Left colon (tissue), 2 donors: ENCODE measurements at places on chromosomes 1 and 21.

GRCh38 chr1:110583505-110583904 is 22.7 kb downstream of the KCNA2 start:
- DNase-seq = no peak

- DNase-seq = no peak
Observed at GRCh38 chr1:77038000-77038399, 170.7 kb downstream of the ST6GALNAC5 start.

DNA sequence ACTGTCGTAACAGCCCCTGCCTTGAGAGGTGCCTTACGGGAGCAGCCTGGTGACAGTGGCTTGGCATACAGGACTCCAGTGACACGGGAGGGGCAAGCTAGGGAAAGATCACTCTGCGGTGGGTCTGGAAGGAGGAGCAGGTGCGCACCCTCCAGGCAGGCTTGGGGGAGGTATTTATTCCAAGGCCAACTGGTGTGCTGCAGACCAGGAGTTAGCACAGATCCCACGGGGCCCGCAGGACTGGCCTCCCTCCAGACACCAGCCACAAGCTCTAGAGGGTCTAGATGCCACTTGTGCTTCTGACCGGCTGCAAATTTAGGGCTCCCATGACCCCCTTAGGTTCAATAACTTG is 22.1 kb downstream of the PSEN2 start:
- no peak for DNase-seq

- DNase-seq = no peak
Observed at GRCh38 chr1:107477233-107477632, 336.4 kb downstream of the NTNG1 start.

- no peak for DNase-seq
Observed at GRCh38 chr1:230806552-230806951, 59.4 kb downstream of the CAPN9 start.

DNA sequence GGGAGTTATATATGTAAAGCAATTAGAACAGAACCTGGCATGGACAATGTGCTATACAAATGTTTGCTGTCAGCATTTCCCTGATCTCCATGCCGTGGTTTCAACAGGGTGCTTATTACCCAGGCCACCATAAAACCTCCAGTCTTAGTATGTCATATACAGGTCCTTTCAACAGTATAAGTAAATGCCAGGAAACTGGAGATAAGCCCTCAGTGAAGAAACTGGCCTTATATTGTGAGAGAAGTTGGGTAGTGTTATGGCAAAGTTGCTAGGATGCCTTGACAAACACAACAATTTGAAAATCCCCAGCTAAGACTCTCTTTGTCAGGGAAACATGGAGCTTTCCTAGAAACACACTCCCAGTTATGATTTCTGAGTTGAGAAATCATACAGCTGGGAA is 850.2 kb upstream of the ADAMTS5 start:
- no peak for DNase-seq

GRCh38 chr1:179856296-179856695 is 21.3 kb downstream of the TOR1AIP2 start:
- no peak for DNase-seq

DNA sequence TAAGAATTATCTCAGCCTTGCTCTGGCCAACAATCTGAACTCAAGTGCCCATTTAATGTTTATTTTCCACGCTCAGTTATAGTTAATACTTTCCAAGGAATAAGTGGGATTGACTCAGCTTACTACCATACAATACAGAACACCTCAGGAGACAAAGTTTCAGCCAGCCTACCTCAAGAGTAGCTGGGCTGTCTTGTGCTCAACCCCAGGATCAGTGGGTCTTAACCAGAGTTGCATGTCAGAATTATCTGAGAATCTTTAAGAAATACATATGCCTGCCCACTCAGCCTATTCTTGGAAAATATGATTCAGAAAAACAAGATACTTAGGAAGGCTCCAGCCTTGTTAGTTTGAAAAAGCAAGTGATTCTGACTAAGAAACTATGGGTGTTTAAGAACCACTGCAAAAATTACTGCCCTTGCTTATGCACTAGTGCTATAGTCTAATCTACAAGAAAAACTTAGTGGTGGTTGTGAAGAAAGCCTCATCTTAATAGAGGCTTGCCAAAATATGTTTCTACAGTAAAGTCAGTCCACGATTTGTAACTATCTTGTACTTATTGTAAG is 20.4 kb downstream of the CDC7 start:
- DNase-seq = no peak

- no peak for DNase-seq
Observed at GRCh38 chr1:4978660-4979390, 324.4 kb downstream of the AJAP1 start.

DNA sequence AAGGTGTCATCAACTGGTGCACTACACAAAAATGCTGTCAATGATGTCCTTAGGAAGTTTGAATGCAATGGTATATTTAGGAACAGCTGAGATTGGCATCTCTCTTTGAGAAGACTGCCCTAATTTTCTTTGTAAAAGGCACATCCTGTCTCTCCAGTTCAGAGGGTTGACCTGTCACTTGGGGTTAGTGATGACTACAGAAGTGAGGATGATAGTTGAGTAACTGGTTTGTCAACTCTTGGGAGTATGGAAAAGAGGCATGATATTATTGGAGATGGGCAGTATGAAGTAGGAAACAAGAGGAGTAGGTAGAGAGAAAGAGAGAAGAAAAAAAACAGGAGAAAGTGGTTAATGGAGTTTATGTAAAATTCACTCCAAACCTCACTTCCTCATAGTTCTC is 40.4 kb upstream of the PIGC start:
- no peak for DNase-seq

DNA sequence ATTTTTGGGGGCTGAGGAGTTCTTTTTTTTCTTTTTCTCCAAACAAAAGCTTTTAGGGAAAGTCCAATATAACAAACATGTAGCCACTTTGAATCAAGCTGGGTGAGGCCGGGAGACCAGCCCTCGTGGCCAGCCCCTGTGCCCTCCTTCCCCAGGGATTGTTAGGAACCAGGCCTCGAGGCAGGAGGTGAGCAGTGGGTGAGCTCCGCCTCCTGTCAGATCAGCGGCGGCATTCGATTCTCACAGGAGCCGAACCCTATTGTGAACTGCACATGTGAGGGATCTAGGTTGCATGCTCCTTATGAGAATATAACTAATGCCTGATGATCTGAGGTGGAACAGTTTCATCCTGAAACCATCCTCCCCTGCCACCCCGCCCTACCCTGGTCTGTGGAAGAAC is 41.8 kb upstream of the TTC22 start:
- DNase-seq = no peak

GRCh38 chr1:147586414-147586813 is 45.1 kb downstream of the BCL9 start:
- no peak for DNase-seq

GRCh38 chr1:61370913-61371279 is 288.5 kb downstream of the NFIA start:
- no peak for DNase-seq

DNA sequence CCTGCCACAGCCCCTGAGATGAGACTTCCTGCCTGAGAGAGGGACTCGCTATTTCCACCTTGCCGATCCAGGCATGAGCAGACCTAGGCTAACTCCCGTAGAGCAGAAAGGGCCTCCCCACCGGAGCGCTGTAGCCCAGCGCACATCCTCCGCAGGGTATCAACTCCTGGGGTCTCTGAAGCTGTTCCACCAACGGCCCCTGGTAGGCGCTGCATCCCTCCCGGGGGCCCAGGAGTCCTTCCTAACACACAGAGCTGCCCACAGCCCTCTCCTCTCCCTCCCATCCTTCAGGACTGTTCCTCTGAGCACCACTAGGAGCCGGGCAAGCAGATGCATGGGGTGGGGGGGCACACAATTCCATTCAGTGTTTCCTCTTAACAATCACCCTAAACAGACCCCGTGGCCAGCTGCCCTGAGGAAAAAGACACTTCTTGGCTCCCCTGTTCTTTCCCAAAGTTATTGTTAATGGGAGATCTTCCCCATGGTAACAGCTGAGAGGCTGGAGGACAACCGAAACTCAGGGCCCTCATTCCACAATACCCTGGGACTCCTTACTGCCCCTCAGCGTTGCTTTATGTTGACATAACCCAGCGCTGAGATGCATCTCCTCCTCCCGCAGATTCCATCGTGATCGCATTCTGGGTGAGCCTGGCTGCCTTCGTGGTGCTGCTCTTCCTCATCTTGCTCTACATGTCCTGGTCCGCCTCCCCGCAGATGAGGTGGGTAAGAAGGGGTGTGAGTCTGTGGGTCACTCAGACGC is 7.5 kb downstream of the MRAP start:
- no peak for DNase-seq

DNA sequence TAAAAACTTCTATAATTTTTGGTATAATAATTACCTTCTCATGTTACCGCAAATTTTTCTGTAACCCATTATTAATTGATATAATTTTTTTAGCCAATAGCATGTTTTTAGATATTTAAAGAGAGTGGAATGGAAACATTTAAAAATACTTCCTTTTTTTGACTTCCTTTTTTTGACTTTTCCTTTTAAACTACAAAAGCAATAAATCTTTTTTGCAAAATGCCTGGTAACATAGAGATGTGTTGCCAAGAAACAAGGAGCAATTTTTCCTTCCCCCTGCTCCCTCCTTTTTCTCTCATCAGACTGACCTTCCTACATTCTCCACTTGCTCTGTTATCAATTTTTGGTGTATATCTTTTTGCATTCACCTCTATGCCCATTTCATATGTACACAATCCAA is 666.2 kb downstream of the ADGRL2 start:
- DNase-seq = no peak

- DNase-seq = no peak
Observed at GRCh38 chr1:112633628-112634027, 14.0 kb downstream of the CAPZA1 start.

DNA sequence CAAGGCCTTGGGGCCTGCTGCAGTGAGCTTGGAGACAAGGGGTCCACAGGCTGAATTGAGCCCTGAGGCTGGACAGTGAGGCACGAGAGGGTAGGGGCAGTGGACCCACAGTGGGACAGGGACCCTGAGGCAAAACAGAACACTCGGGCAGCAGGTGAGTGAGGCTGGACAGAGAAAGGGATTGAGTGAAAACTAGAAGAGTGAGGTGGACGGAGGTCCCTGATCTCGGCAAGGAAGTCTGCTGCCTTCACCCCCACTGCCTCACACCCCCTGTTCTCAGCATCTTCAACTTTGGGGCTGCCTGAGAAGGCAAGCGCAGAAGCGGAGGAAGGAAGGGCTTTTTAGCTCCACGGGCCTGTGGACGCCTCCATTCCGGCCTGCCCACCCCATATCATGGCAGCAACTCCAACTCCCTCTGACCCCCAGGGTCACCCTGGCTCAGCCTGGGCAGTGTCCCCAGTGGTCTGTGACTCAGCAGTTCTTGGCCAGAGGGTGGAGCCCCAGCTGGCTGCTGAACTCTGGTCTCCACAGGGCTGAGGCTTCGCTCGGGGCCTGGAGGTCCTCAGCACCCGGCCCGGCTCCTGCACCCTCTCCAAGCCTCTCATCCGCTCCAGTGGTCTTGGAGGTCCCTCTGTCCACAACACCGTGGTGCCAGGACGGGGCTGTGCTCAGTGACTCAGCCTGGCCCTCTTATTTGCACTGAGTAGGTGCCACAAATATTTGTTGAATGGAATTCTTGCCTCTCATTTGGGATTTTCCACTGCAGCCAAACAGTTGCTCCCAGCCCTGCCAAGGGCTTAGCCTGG is 60.0 kb upstream of the EPS8L3 start:
- DNase-seq = peak; percentile 27

GRCh38 chr1:168100315-168101002 is 36.3 kb downstream of the GPR161 start:
- no peak for DNase-seq

- peak; percentile 7 for DNase-seq
Observed at GRCh38 chr1:190452272-190452848, 25.3 kb downstream of the BRINP3 start.

DNA sequence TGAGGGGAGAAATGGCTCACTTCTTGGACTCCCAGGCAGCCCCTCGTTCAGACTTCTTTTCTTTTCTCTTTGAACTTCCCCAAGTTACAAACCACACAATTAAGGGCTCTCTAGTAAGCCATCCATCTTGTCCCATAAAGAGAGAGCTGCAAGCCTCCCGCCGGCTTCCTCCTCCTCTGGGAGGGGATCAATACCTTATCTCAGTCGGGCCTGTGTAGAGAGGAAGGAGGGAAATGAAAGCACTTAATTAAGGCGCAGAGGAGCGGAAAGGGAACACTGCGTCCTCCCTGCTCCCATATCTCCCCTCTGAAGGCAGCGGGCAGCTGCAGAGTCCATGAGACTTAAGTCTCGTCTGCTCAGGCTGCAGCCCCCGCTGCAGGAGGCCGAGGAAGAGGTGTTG is 112.6 kb upstream of the CSF3R start:
- DNase-seq = no peak

- DNase-seq = no peak
Observed at GRCh38 chr1:215241451-215241850, 158.9 kb downstream of the KCNK2 start.

DNA sequence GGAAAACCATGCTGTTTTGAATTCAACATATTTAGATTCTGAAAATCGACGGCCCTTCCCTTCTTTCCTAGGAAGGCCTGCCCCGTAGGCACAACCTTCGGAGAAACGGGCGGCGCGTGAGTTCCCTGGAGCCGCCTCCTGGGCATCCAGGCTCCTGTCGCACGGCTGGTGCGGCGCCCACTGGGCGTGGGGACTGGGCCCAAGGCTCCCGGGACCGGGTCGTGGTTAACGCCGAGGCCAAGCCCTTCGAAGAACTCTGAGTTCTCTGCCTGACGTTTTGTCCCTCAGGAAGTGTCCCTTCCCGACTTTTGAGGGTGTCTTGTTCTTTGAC is 19.2 kb upstream of the TBX15 start:
- no peak for DNase-seq

DNA sequence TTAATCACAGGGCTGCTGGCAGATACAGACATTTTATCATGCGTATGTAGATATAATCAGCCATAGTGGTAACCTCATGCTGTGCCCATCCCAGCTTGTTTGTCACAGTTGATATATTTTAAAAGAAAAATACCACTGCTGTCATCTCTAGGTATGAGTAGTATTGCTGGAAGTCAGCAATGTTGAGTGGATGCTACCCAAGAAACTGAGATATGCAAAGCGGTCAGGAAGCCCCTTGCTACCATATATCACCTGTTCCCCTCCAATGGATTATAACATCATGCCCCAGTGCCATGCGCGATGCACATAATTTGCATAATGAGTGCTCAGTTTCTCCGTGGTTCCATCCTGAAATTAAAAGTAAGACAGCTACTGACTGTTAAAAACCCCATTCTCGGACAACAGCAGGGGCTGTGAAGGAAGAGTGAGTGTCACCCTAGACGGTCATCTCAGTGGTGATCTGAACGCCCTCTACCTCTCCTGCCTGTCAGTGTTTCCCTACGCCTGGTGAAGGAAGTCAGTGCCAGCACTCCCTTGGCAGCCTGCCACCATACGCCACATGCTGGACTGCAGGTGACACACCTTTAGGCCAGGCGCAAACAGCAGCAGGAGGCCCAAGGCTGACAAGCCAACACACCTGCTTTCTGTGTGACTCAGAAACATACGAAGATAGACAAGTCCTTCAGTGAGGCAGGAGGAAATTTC is 2.7 kb downstream of the IL10RB start:
- peak; percentile 98 for DNase-seq
